ENCODE measurements at places on chromosomes 4 and X. TPM values are rescaled to one million over a fixed set of nuclear protein-coding genes. Genes with fewer than 3 reads are reported as not detected.

TMPRSS11A gene
- total RNA-seq, result not detected

KCND1 gene
- 2.7 TPM for total RNA-seq

AVPR2 gene
- not detected for total RNA-seq

NWD2 gene
- not detected for total RNA-seq

INPP4B gene
- 60.5 TPM for total RNA-seq

SHOX gene
- total RNA-seq, result not detected

GUCY1A1 gene
- total RNA-seq, result 0.07 TPM

CXCL3 gene
- not detected for total RNA-seq

CD38 gene
- 20.0 TPM for total RNA-seq

ETDA gene
- not detected for total RNA-seq

PAGE5 gene
- not detected for total RNA-seq

DNA sequence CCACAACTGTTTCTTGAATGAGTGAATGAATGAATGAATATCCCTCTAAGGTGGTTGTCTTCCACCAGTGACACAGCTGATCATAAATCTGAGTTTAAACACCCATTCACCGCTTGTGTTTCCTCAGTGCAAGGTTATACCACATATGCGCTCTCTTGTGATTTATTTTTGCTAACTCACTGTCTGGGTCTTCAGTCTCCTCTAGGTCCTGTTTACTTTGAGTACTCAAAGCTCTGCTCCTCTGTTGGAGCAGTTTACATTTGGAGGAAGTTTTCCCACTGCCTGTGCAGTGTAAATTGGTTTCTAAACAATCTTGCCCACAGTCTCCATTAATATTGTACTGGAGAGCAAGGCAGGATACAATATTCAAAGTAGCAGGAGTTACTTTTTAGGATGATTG, 212.6 kb upstream of the JADE1 start:
- no peak overlapping the region for H3K4me3 ChIP-seq
- peaks cover 11% of the 10 kb centered on the region for H3K27me3 ChIP-seq
- H3K27ac ChIP-seq, result no peak overlapping the region
- no peak for DNase-seq
- H3K4me1 ChIP-seq, result no peaks in the 10 kb centered on the region

DNA sequence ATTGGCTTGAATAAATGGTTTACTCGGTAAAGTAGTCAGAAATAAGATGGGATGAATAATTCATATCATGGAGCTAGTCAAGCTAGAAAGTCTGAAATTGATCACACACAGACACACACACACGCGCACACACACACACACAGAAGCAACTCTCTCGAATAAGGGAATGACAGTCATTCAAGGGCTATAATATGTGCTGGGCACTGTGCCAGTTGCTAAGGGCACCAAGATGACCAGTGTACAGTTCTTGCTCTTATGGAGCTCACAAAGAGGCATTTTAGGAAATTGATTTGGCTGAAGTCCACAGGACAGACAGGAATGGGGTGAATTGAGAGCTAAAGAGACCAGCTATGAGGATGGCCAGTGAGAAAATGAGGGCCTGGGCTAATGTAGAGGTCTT, 34.2 kb upstream of the SH3D19 start:
- no peaks in the 10 kb centered on the region for H3K36me3 ChIP-seq
- H3K4me3 ChIP-seq, result no peak overlapping the region

DNA sequence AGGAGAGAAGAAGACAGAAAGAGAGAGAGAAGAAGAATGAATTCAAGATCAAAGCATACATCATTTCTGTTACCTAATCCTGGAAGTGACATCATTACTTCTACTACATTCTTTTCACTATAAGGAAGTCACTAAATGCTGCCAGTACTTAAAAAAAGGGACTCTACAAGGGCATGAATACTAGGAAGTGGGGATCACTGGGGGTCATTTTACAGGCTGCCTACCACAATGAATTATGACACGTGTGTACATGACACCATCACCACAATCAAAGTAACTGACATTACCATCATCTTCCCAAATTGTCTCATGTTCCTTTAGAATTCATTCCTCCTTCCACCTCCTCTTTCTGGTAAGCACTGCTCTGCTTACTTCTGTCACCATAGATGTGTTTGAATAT, 227.0 kb downstream of the CPE start:
- no peak overlapping the region for H3K4me3 ChIP-seq
- H3K4me1 ChIP-seq, result no peaks in the 10 kb centered on the region
- H3K27ac ChIP-seq, result no peak overlapping the region
- H3K36me3 ChIP-seq, result no peaks in the 10 kb centered on the region
- no peak for DNase-seq

- H3K27me3 ChIP-seq, result no peaks in the 10 kb centered on the region
- H3K4me1 ChIP-seq, result no peaks in the 10 kb centered on the region
- H3K36me3 ChIP-seq, result peaks cover 21% of the 10 kb centered on the region
- H3K27ac ChIP-seq, result no peak overlapping the region
Measured at GRCh38 chrX:106959901-106960300, 39.7 kb downstream of the CLDN2 start.

DNA sequence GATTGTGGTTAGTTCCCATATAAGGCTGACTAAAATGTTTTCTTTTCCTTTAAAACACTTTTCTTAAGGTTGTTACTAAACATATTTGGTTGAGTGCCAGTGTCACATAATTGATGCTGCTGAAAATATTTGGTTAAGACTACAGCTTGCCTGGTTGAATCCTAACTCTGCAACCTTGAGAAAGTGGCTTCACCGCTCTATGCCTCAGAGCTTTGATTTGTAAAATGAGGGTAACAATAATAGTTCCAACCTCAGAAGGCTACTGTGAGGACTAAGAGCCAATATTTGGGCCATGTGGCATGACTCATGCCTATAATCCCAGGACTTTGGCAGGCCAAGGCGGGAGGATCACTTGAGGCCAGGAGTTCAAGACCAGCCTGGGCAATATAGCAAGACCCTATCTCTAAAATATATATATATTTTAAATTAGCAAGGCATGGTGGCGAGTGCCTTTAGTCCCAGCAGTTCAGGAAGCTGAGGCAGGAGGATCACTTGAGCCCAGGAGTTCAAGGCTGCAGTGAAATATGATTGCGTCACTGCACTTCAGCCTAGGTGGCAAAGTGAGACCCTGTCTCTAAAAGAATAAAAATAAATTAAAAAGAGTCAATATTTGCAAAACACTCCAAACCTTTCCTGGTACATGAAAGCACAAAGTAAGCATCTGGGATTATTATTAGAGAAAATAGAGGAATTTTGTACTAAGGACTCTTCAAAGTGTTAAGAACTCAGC, 7.1 kb upstream of the NEIL3 start:
- H3K4me1 ChIP-seq, result no peaks in the 10 kb centered on the region
- no peak overlapping the region for H3K4me3 ChIP-seq
- no peak overlapping the region for H3K27ac ChIP-seq
- DNase-seq, result no peak
- no peaks in the 10 kb centered on the region for H3K36me3 ChIP-seq

DNA sequence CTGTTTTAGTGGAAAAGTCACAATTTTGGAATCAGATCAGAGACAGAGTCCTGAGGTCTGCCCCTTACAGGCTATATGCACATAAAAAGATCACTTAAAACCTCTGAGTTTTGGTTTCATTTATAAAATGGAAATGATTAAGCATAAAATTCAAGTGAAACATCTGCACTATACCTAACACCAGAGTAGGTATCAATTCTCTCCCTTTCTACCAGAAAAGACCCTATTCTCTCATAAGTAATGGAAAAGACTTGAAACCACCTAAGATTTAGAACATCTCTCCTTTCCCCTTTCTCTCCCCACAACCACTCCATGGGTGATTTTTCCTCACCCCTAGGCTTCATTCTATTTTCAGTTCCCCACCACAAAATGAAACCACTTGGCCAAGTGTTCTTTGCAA, 907 bp downstream of the LHFPL1 start:
- DNase-seq, result no peak
- H3K36me3 ChIP-seq, result no peaks in the 10 kb centered on the region
- peak overlapping the region; percentile 73 for H3K4me3 ChIP-seq
- H3K27me3 ChIP-seq, result no peaks in the 10 kb centered on the region
- H3K27ac ChIP-seq, result peak overlapping the region; percentile 83

DNA sequence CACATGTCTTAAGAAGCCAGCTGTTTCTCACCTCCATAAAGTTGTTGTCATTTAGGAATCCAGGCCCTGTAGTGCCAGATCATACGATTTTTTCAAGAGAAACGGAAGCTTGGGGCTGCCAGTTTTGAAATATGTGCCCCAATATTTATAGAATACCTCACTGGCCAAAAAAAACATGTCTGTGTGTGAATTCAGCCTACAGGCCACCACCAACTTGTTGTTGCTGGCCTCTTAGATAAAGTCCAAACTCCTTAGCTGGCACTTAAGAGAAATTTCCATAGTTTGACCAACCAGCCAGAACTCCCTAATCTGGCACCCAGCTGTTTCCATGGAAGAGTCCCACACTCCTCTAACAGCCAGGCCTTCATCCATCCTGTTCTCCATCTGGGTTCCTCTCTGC, 74.1 kb downstream of the WDR19 start:
- DNase-seq, result no peak
- no peaks in the 10 kb centered on the region for H3K4me1 ChIP-seq
- H3K27me3 ChIP-seq, result no peaks in the 10 kb centered on the region
- no peak overlapping the region for H3K27ac ChIP-seq

GRCh38 chrX:141632124-141632523, 42.6 kb downstream of the SPANXA2 start:
- no peak for DNase-seq
- no peak overlapping the region for H3K27ac ChIP-seq
- no peaks in the 10 kb centered on the region for H3K4me1 ChIP-seq
- no peak overlapping the region for H3K4me3 ChIP-seq

GRCh38 chrX:133983974-133984845, 1.2 kb downstream of the GPC3 start:
- no peak overlapping the region for H3K27ac ChIP-seq
- no peaks in the 10 kb centered on the region for H3K36me3 ChIP-seq
- peaks cover 3% of the 10 kb centered on the region for H3K4me1 ChIP-seq
- DNase-seq, result no peak

DNA sequence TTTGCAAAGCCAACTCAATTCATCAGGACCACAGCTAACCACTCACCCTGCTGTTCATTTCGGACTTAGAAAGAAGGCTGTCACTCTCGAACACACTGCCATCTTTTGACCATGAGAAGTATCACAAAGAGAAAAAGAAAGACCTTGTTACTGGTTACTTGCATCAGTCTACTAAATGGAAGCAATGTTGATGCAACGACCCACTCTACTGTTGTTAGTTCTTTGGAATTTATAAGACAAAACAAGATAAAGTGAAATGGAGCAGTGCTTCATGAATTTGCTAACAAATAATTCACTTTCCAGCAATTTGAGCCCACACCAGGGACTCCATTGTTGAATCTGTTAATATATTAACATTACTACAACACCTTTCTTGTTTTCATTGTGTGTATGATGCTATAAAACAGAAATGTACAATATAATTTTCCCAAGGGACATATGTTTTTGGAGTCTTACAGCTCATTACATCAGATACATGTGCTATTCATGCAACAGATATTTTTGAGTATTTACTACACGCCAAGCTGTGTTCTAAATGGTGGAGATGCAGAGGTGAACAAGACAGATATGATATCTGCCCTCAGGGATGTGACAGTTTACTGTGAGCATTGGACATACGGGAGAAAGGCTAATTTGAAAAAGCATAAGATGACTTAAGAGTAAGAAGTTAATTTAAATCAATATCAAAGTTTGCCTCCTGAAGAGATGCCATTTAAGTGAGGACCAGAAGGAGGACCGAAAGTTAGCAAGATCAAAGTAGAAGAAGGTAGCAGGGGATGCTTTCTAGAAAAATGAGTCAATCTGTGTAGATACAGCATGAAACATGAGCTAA, 87.2 kb downstream of the AREG start:
- H3K27ac ChIP-seq, result no peak overlapping the region
- H3K27me3 ChIP-seq, result peaks cover 4% of the 10 kb centered on the region

GRCh38 chrX:149699761-149700160, 12.1 kb upstream of the MAGEA11 start:
- no peak for DNase-seq
- H3K27me3 ChIP-seq, result no peaks in the 10 kb centered on the region
- H3K4me3 ChIP-seq, result no peak overlapping the region

GRCh38 chr4:10203851-10204250, 87.3 kb upstream of the WDR1 start:
- no peaks in the 10 kb centered on the region for H3K4me1 ChIP-seq
- H3K36me3 ChIP-seq, result no peaks in the 10 kb centered on the region
- no peak overlapping the region for H3K27ac ChIP-seq
- H3K27me3 ChIP-seq, result no peaks in the 10 kb centered on the region
- DNase-seq, result no peak

DNA sequence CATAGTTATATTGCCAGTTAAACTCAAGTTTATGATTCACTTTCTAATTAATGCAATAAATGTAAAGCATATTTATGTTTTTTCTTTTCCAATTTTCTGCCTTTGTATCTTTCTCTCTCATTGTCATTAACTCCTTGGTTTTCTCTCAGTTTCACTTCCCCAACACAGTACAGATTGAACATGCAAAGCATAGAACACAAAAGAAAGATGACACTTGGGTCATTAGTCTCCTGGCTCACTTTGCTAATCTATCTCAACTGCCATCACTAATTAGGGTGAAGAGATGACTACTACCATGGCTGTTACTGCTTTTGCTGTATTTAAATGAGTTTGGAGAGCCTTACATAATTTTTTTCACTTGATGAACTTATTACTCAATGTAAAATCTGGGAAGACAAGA, 12.3 kb upstream of the NAA11 start:
- no peaks in the 10 kb centered on the region for H3K4me1 ChIP-seq
- no peaks in the 10 kb centered on the region for H3K36me3 ChIP-seq
- no peaks in the 10 kb centered on the region for H3K27me3 ChIP-seq
- no peak overlapping the region for H3K27ac ChIP-seq

- no peak for DNase-seq
- H3K36me3 ChIP-seq, result no peaks in the 10 kb centered on the region
- H3K4me3 ChIP-seq, result no peak overlapping the region
- no peaks in the 10 kb centered on the region for H3K4me1 ChIP-seq
- no peaks in the 10 kb centered on the region for H3K27me3 ChIP-seq
- H3K27ac ChIP-seq, result no peak overlapping the region
Measured at GRCh38 chr4:29262986-29263385, 1457.2 kb upstream of the PCDH7 start.

GRCh38 chrX:53606456-53606855, 80.1 kb downstream of the HUWE1 start:
- no peak overlapping the region for H3K4me3 ChIP-seq
- no peaks in the 10 kb centered on the region for H3K27me3 ChIP-seq
- H3K27ac ChIP-seq, result no peak overlapping the region
- H3K36me3 ChIP-seq, result peaks cover 28% of the 10 kb centered on the region

GRCh38 chr4:27638163-27638915, 777.7 kb downstream of the STIM2 start:
- H3K4me3 ChIP-seq, result no peak overlapping the region
- no peaks in the 10 kb centered on the region for H3K36me3 ChIP-seq
- no peak overlapping the region for H3K27ac ChIP-seq
- no peak for DNase-seq

- H3K4me1 ChIP-seq, result no peaks in the 10 kb centered on the region
- no peaks in the 10 kb centered on the region for H3K27me3 ChIP-seq
- H3K36me3 ChIP-seq, result no peaks in the 10 kb centered on the region
- DNase-seq, result no peak
Measured at GRCh38 chrX:124435616-124436015, 89.3 kb downstream of the SH2D1A start.

DNA sequence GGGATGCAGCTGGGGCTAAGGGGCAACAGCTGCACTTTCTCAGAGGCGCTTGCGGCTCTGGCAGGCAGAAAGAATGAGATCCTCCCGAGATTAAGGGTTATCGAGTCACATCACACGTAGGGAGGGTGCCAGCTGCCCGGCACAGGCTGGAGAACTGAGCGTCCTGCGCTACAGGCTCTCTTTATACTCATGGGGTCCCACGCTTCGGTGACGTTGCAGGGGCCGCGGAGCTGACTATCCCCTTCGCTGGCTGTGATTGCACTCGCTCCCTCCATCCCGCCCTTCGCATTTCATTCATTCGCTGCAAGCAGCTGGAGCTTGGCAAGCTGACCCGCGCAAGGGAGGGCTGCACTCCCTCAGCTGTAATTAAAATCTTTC, at the start of gene TACR3:
Gene TACR3, minus strand, starts transcription at position 156 of the 378 bp plus-strand sequence. CDS start 310 bp downstream, outside the sequence.
- peaks cover 5% of the 10 kb centered on the region for H3K27me3 ChIP-seq
- H3K36me3 ChIP-seq, result no peaks in the 10 kb centered on the region
- H3K27ac ChIP-seq, result no peak within 1 kb of the TSS
- no peaks in the 10 kb centered on the region for H3K4me1 ChIP-seq
